T-cell (primary cell): ENCODE measurements at places on chromosomes 4 and X. TPM values are rescaled to one million over a fixed set of nuclear protein-coding genes. Genes with fewer than 3 reads are reported as not detected.

The STPG2 gene
- total RNA-seq, result not detected

The MAGEC1 gene
- 0.09 TPM for total RNA-seq

The MAGEE1 gene
- 9.9 TPM for total RNA-seq

The CA5B gene
- 80.9 TPM for total RNA-seq

The DCX gene
- not detected for total RNA-seq

The PAGE2B gene
- 1.6 TPM for total RNA-seq

The XKRX gene
- 1.8 TPM for total RNA-seq

The UCP1 gene
- not detected for total RNA-seq

The PAGE3 gene
- not detected for total RNA-seq

The SCML2 gene
- total RNA-seq, result 0.75 TPM

The NKAP gene
- 14.2 TPM for total RNA-seq

DNA sequence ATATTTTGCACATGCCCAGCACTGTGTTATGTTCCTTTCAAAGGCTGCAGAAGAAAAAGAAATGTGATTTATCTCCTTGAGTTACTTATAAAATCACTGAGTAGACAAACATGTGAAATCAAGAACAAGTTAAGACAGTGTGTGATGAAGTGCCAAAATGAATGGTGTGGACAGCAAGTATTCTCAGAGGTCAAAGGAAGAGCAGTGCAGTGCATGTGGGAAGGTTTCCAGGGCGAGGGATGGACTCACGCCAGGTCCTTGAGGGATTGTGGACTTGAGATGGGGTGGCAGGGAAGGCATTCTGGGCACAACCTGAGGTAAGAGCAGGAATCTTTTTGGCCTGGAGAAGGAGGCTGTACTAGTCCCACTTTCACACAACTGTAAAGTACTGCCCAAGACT lies 115.5 kb downstream of the FNIP2 start:
- DNase-seq, result no peak

- no peak for DNase-seq
Measured at GRCh38 chrX:50081282-50081889, 119.4 kb downstream of the AKAP4 start.

DNA sequence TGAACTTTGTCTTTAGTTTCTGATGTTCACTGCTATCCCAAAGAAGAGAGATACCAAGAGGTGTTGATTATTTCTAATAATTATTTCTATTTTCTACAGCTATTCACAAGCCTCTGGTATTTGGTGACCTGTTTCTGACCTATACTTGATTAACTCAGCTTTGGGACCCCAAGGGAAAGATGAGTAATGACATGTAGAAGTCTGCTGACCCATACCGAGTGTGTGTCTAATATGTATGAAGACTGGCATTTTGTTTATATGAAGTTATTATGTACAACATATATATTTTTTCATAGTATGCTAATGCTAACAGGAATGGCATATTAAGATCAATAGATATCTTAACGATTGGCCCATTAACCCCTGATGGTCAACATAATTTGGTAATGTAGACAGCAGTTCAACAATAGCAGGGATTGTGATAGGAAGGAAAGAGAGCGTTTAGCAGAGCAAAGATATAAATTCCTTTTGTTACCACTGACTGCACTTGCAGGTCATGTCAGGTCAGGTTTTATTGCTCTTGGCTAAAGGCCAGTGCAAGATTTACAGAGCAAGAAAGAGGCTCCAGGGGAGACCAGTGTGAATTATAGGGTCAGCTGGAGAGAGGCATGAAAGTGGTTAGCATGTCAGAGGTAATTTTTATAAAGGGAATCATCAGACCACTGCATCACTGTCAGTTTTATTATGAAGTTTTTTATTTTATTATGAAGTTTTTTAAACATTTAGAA lies 94.7 kb upstream of the DIPK2B start:
- DNase-seq, result no peak

- no peak for DNase-seq
Measured at GRCh38 chrX:54602563-54602962, 72.5 kb downstream of the GNL3L start.

DNA sequence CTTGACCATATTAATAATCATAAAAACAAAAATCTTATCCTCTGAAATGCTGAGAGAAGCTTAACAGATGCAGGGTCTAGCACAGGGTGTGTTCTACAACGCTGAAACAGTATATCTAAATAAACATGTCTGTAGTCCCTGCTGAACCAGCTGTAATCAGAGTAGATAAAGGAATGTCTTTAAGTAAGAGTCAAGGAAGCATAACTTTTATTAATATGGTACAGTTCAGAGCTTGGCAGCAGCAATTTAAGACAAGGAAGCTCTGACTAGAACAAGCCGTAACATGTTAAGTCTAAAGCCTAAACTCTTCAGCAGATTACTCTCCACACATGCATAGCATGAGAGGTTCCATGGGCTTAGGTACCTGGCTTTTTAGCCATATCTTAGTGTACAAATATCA lies 36.1 kb downstream of the NFKB1 start:
- DNase-seq, result no peak

GRCh38 chrX:102345916-102346315 lies 93.9 kb downstream of the NXF2B start:
- DNase-seq, result peak; percentile 50

GRCh38 chrX:22516893-22517292 lies 244.2 kb downstream of the CBLL2 start:
- DNase-seq, result no peak

DNA sequence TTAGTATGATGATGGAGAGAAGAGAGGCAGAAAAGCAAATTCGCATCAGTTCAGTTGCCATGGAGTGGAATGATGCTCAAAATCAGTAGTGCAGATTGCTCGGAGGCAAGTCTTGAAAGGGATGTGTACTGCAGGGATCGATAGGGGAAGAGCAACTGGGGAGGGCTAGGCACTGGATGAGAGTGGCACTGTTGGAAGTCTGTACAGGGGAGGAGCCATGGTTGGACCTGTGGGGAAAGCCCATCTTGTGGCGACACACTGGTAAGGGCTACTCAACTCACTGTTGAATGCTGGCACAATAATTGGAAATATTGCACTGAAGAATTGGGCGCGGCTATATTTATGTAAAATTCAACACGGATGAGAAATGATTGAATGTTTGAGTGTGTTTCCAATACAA lies 1.2 kb downstream of the RAB9B start:
- no peak for DNase-seq

GRCh38 chrX:112736310-112736709 lies 56.6 kb upstream of the LHFPL1 start:
- DNase-seq, result no peak

GRCh38 chr4:605702-606425 lies 19.5 kb upstream of the PDE6B start:
- DNase-seq, result no peak

- DNase-seq, result no peak
Measured at GRCh38 chr4:17740702-17741101, 40.7 kb downstream of the FAM184B start.

- no peak for DNase-seq
Measured at GRCh38 chr4:101806914-101807313, 16.4 kb downstream of the BANK1 start.
